Activated naive CD8-positive, alpha-beta T cell treated with anti-CD3 and anti-CD28 coated beads, Interleukin-2, amount 50 U/mL, for 24 hours (primary cell): ENCODE measurements at places on chromosomes 1 and 21.

GRCh38 chr1:93255222-93256079, 74.9 kb downstream of the CCDC18 start:
- no peaks in the 10 kb centered on the region for H3K4me1 ChIP-seq
- peaks cover 35% of the 10 kb centered on the region for H3K36me3 ChIP-seq
- H3K27ac ChIP-seq: no peak overlapping the region
- DNase-seq: no peak

- H3K27me3 ChIP-seq: no peaks in the 10 kb centered on the region
- peaks cover 35% of the 10 kb centered on the region for H3K4me1 ChIP-seq
- no peak overlapping the region for H3K4me3 ChIP-seq
- no peak for DNase-seq
- peaks cover 8% of the 10 kb centered on the region for H3K36me3 ChIP-seq
- no peak overlapping the region for H3K27ac ChIP-seq
These were observed 12.4 kb downstream of the UBXN11 start for GRCh38 chr1:26293911-26294463.

GRCh38 chr1:75134647-75135572, 722 bp downstream of the LHX8 start:
- H3K4me3 ChIP-seq: peak overlapping the region; percentile 74
- H3K27me3 ChIP-seq: peaks cover 85% of the 10 kb centered on the region
- no peak for DNase-seq
- peaks cover 4% of the 10 kb centered on the region for H3K36me3 ChIP-seq

GRCh38 chr1:97348599-97349265, 572.1 kb downstream of the DPYD start:
- no peak overlapping the region for H3K27ac ChIP-seq
- H3K36me3 ChIP-seq: peaks cover 5% of the 10 kb centered on the region

- H3K27ac ChIP-seq: no peak overlapping the region
- DNase-seq: no peak
- no peaks in the 10 kb centered on the region for H3K27me3 ChIP-seq
- H3K4me1 ChIP-seq: no peaks in the 10 kb centered on the region
- no peak overlapping the region for H3K4me3 ChIP-seq
- H3K36me3 ChIP-seq: no peaks in the 10 kb centered on the region
These were observed 13.7 kb upstream of the PLPPR5 start for GRCh38 chr1:99018313-99018712.

GRCh38 chr21:31482460-31482859, 138.4 kb upstream of the TIAM1 start:
- H3K27ac ChIP-seq: no peak overlapping the region
- DNase-seq: no peak
- no peak overlapping the region for H3K4me3 ChIP-seq

GRCh38 chr1:96425382-96426129, 296.0 kb upstream of the PTBP2 start:
- H3K4me3 ChIP-seq: no peak overlapping the region
- no peak overlapping the region for H3K27ac ChIP-seq
- H3K36me3 ChIP-seq: no peaks in the 10 kb centered on the region
- no peaks in the 10 kb centered on the region for H3K27me3 ChIP-seq
- H3K4me1 ChIP-seq: no peaks in the 10 kb centered on the region

- H3K36me3 ChIP-seq: no peaks in the 10 kb centered on the region
- H3K4me3 ChIP-seq: no peak overlapping the region
- peaks cover 33% of the 10 kb centered on the region for H3K4me1 ChIP-seq
- DNase-seq: no peak
These were observed 45.9 kb upstream of the EPS15 start for GRCh38 chr1:51565009-51565408.

- H3K4me3 ChIP-seq: no peak overlapping the region
- no peaks in the 10 kb centered on the region for H3K36me3 ChIP-seq
- no peaks in the 10 kb centered on the region for H3K4me1 ChIP-seq
These were observed 341.5 kb downstream of the KCNH1 start for GRCh38 chr1:210792250-210793102.

- H3K27me3 ChIP-seq: no peaks in the 10 kb centered on the region
- H3K4me3 ChIP-seq: no peak overlapping the region
- H3K36me3 ChIP-seq: peaks cover 37% of the 10 kb centered on the region
- no peak for DNase-seq
- H3K4me1 ChIP-seq: peaks cover 55% of the 10 kb centered on the region
- peak overlapping the region; percentile 17 for H3K27ac ChIP-seq
These were observed 8.5 kb downstream of the PRCC start for GRCh38 chr1:156775799-156776198.

DNA sequence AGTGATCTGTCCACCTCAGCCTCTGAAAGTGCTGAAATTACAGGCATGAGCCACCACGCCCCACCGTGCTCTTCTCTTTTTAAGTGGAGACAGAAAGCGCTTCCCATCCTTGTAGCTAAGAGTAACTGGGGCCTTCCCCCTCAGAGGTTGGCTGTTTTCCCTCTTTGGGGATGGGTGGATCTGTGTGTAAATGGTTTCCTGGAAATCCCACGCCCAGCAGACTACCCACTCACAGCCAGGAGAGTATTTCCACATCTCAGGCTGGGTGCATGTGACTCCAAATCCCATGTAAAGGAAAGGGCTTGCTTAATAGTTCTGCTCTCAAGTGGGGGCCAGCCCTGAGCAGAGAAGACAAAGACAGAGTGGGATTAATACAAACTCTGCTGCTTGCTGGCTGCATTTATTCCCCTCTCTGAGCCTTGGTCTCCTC, 19.6 kb upstream of the TCEA3 start:
- H3K36me3 ChIP-seq: no peaks in the 10 kb centered on the region
- H3K4me1 ChIP-seq: no peaks in the 10 kb centered on the region
- no peaks in the 10 kb centered on the region for H3K27me3 ChIP-seq
- no peak for DNase-seq
- H3K27ac ChIP-seq: no peak overlapping the region

DNA sequence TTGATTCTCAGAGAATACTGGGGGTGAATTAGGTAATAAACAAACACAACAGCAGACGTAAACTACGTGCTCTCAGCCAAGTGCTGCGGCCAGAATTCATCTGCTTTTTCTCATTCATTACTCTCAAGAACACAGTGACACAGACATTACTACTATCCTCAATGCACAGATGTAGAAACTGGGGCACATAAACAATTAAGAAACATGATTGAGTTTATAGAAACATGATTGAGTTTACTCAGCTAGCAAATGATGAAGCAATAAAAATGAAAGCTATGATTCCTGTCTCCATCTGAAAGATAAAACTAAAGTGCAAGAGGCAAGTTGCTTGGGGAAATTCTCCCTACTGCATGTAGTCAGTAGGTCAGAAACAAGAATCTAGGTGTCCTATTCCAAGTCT, 140.5 kb downstream of the IFI44 start:
- H3K27ac ChIP-seq: no peak overlapping the region
- no peak for DNase-seq
- H3K4me3 ChIP-seq: no peak overlapping the region
- no peaks in the 10 kb centered on the region for H3K27me3 ChIP-seq
